Esophagus squamous epithelium (tissue), 5 donors: ENCODE measurements at places on chromosomes 7 and 10. TPM values are rescaled to one million over a fixed set of nuclear protein-coding genes. Genes with fewer than 3 reads are reported as not detected.

GRCh38 chr7:130351791-130352090, 7.1 kb downstream of the CPA5 start:
- H3K4me1 ChIP-seq, result peaks cover 11% of the 10 kb centered on the region
- DNase-seq, result no peak
- no peaks in the 10 kb centered on the region for H3K36me3 ChIP-seq
- no peaks in the 10 kb centered on the region for H3K27me3 ChIP-seq
- H3K4me3 ChIP-seq, result no peak overlapping the region

- H3K4me3 ChIP-seq, result no peak overlapping the region
- no peak for DNase-seq
- no peaks in the 10 kb centered on the region for H3K36me3 ChIP-seq
- H3K27me3 ChIP-seq, result no peaks in the 10 kb centered on the region
- H3K4me1 ChIP-seq, result peaks cover 88% of the 10 kb centered on the region
Observed at GRCh38 chr10:34766811-34767494, 48.1 kb downstream of the PARD3 start.

The LIPM gene
- total RNA-seq, result not detected

DNA sequence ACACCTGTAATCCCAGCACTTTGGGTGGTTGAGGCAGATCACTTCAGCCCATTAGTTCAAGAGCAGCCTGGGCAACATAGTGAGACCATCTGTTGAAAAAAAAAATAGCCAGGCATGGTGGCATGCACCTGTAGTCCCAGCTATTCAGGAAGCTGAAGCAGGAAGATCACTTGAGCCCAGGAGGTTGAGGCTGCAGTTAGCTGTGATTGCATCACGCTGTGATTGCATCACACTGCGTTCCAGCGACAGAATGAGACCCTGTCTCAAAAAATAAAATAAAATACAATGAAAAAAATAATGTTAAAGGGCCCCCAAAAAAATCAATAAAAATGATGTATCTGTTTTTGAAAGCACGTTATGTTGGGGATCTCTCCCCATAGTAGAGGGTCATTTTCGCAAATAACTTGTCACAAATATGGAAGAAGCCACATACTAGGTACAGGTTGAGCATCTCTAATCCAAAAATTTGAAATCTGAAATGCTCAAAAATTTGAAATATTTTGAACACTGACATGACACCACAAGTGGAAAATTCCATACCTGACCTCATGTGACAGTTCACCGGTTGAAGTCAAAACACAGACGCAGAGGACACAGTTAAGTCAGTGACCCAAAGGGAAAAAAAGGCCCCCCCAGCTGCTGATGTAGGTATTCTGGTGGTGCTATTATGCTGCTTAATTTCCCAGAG, 9.5 kb downstream of the CISD1 start:
- H3K27me3 ChIP-seq, result no peaks in the 10 kb centered on the region
- no peak for DNase-seq
- peaks cover 60% of the 10 kb centered on the region for H3K4me1 ChIP-seq

GRCh38 chr7:17371671-17372524, 73.4 kb downstream of the AHR start:
- no peak overlapping the region for H3K4me3 ChIP-seq
- H3K27ac ChIP-seq, result peak overlapping the region; percentile 71
- peaks cover 32% of the 10 kb centered on the region for H3K4me1 ChIP-seq
- H3K36me3 ChIP-seq, result no peaks in the 10 kb centered on the region
- no peak for DNase-seq

DNA sequence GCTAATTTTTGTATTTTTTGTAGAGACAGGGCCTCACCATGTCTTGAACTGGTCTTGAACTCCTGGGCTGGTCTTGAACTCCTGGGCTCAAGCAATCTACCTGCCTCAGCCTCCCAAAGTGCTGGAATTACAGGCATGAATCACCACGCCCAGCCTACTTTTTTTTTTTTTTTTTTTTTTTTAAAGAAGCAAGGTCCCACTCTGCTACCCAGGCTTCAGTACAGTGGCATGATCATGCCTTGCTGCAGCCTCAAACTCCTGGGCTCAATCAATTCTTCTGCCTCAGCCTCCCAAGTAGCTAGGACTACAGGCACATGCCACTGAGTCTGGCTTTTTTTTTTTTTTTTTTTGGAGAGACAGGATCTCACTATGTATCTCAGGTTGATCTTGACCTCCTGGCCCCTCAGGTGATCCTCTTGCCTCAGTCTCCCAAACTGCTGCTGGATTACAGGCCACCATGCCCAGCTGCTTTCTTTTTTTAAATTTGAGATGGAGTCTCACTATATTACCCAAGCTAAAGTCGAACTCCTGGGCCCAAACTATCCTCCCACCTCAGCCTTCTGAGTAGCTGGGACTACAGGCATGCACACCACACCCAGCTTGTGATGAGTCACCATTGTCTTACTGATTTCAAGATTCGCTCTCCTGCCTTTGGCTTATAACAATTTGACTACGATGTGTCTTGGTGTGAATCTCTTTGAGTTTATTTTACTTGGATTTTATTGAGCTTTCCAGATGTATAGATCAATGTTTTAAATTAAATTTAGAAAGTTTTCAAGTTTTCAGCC, 9.0 kb downstream of the RPEL1 start:
- no peaks in the 10 kb centered on the region for H3K27me3 ChIP-seq
- DNase-seq, result no peak
- no peaks in the 10 kb centered on the region for H3K36me3 ChIP-seq

The POLL gene
- total RNA-seq, result 10.5 TPM

The KCNIP2 gene
- 1.2 TPM for total RNA-seq

- DNase-seq, result no peak
- H3K27ac ChIP-seq, result no peak overlapping the region
- no peaks in the 10 kb centered on the region for H3K27me3 ChIP-seq
- no peak overlapping the region for H3K4me3 ChIP-seq
- no peaks in the 10 kb centered on the region for H3K4me1 ChIP-seq
- peaks cover 5% of the 10 kb centered on the region for H3K36me3 ChIP-seq
Observed at GRCh38 chr10:35523670-35524225, 81.4 kb upstream of the GJD4 start.

- DNase-seq, result no peak
- H3K4me3 ChIP-seq, result no peak overlapping the region
- no peaks in the 10 kb centered on the region for H3K27me3 ChIP-seq
- H3K4me1 ChIP-seq, result no peaks in the 10 kb centered on the region
- H3K36me3 ChIP-seq, result peaks cover 18% of the 10 kb centered on the region
Observed at GRCh38 chr10:122233857-122234348, 37.2 kb upstream of the BTBD16 start.

DNA sequence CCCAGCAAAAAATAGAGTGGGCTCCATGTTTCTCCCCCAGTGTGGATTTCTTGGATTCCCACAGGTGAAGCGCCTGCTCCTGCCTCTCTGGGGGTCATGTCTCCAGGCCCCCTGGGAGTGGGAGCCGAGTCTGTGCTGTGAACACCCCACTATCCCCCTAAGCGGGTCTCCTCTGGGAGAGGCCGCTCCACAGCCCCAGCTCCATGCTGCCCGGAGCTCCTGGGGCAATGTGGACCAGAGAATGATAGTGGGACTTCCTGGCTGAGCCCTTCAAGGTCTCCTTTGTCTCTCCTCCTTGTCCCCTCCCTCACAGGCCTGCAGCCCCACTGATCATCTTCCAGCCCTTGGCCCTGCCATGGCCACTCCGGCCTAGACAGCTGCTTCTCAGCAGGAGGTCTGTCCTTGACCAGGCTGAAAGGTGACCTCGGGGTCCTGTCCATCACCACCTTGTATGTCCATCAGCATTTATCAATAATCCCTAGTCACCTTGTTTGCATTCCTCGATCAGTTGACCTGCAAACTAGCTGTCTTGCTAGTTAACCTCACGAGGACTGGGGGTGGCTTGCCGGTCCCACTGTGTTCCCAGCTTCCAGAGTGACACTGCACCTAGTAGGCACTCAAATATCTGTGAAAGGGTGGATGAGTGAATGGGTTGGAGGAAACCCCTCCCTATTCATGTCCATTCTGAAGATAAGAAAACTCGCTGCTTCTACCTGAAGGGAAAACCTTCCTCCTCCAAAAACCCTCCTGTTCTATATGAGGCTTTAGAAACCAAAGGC, 776 bp upstream of the CALML3 start:
- no peaks in the 10 kb centered on the region for H3K27me3 ChIP-seq
- H3K27ac ChIP-seq, result peak overlapping the region; percentile 92
- no peak for DNase-seq

- H3K4me3 ChIP-seq, result no peak overlapping the region
- no peaks in the 10 kb centered on the region for H3K36me3 ChIP-seq
- no peak for DNase-seq
- no peak overlapping the region for H3K27ac ChIP-seq
- H3K27me3 ChIP-seq, result no peaks in the 10 kb centered on the region
Observed at GRCh38 chr7:25565949-25566348, 337.7 kb upstream of the NPVF start.

GRCh38 chr7:9876053-9876452, 1097.6 kb upstream of the PHF14 start:
- H3K36me3 ChIP-seq, result no peaks in the 10 kb centered on the region
- H3K4me3 ChIP-seq, result no peak overlapping the region
- H3K27ac ChIP-seq, result no peak overlapping the region
- DNase-seq, result no peak
- H3K27me3 ChIP-seq, result no peaks in the 10 kb centered on the region

The CYP3A7 gene
- total RNA-seq, result not detected

DNA sequence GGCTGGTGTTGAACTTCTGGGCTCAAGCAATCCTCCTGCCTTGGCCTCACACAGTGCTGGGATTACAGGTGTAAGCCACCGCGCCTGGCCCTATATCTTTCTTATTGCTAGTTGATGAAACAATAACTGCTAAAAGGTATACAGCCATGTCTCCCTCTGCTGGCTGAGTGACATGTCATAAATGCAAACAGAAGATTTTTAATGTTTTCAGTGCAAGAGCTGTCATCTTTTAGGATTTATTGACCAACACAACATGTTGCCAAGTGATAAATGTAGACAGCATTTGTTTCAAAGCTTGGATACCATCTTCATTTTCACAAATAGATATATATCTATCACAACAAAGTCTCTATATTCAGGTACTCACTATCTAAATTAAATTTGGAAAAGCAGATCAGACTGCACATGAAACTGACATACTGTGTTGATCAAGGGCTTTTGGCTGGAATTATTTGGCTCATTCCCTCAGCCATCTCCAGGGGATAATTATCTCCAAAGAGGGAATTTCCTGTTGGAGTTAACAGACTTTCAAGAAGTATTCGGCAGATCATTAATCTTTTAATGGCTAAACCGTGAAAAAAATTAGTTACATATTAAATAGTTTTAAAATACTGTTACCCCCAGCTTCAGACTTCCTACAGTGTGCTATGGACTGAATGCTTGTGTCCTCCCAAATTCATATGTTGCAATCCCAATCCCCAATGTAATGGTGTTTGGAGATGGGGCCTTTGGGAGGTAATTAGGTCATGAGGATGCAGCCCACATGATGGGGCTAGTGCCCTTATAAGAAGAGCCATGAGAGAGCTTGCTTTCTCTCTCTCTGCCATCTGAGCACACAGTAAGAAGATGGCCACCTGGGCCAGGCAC, 41.3 kb upstream of the SRPK2 start:
- H3K27me3 ChIP-seq, result no peaks in the 10 kb centered on the region
- H3K4me1 ChIP-seq, result no peaks in the 10 kb centered on the region
- no peaks in the 10 kb centered on the region for H3K36me3 ChIP-seq

DNA sequence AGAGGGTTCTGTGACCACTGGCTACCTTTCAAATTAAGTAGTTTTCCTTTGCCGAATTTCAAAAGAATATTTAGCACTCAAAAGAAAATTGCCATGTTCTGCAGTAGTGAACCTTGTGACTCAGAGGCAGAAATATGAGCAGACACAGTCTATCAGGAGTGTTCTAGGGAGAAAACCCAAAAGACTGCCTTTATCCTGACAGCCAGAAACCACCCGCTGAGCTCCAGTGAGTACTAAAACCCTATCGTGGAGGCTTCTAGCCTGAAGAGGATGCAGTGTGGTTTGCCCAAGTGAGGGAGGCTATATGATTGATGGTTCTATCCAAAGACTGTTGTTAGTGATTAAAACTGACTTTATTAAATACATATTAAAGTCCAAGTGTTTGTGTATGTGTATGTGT, 21.9 kb downstream of the CHRM2 start:
- no peak overlapping the region for H3K4me3 ChIP-seq
- H3K4me1 ChIP-seq, result no peaks in the 10 kb centered on the region

GRCh38 chr7:135273581-135273980, 39.9 kb downstream of the STRA8 start:
- H3K4me3 ChIP-seq, result no peak overlapping the region
- DNase-seq, result no peak
- H3K27ac ChIP-seq, result no peak overlapping the region
- no peaks in the 10 kb centered on the region for H3K36me3 ChIP-seq
- no peaks in the 10 kb centered on the region for H3K27me3 ChIP-seq

GRCh38 chr10:124728830-124729661, 15.1 kb downstream of the FAM53B start:
- no peaks in the 10 kb centered on the region for H3K27me3 ChIP-seq
- DNase-seq, result no peak
- H3K27ac ChIP-seq, result peak overlapping the region; percentile 82
- no peaks in the 10 kb centered on the region for H3K36me3 ChIP-seq
- no peak overlapping the region for H3K4me3 ChIP-seq

GRCh38 chr7:93926800-93927199, 5.3 kb downstream of the GNG11 start:
- DNase-seq, result no peak
- H3K4me3 ChIP-seq, result no peak overlapping the region
- H3K36me3 ChIP-seq, result no peaks in the 10 kb centered on the region
- no peak overlapping the region for H3K27ac ChIP-seq
- peaks cover 12% of the 10 kb centered on the region for H3K4me1 ChIP-seq

- H3K27me3 ChIP-seq, result no peaks in the 10 kb centered on the region
- no peak overlapping the region for H3K27ac ChIP-seq
- H3K4me1 ChIP-seq, result no peaks in the 10 kb centered on the region
- DNase-seq, result no peak
- H3K36me3 ChIP-seq, result no peaks in the 10 kb centered on the region
Observed at GRCh38 chr10:93615576-93616235, 3.4 kb downstream of the PDE6C start.

The TRIM56 gene
- total RNA-seq, result 12.3 TPM

GRCh38 chr10:18229826-18230225, 89.6 kb downstream of the CACNB2 start:
- H3K4me1 ChIP-seq, result no peaks in the 10 kb centered on the region
- no peak overlapping the region for H3K4me3 ChIP-seq
- no peaks in the 10 kb centered on the region for H3K27me3 ChIP-seq
- H3K36me3 ChIP-seq, result no peaks in the 10 kb centered on the region
- DNase-seq, result no peak
- H3K27ac ChIP-seq, result no peak overlapping the region

GRCh38 chr10:74433993-74434392, 283.0 kb downstream of the ADK start:
- no peaks in the 10 kb centered on the region for H3K4me1 ChIP-seq
- H3K36me3 ChIP-seq, result no peaks in the 10 kb centered on the region
- no peak overlapping the region for H3K27ac ChIP-seq
- no peak overlapping the region for H3K4me3 ChIP-seq
- no peak for DNase-seq

The CPEB3 gene
- total RNA-seq, result 5.5 TPM

GRCh38 chr10:51047857-51048256, 26.4 kb upstream of the PRKG1 start:
- H3K4me1 ChIP-seq, result no peaks in the 10 kb centered on the region
- no peak overlapping the region for H3K4me3 ChIP-seq
- H3K27me3 ChIP-seq, result no peaks in the 10 kb centered on the region
- DNase-seq, result no peak
- no peak overlapping the region for H3K27ac ChIP-seq

The HYAL4 gene
- total RNA-seq, result 3.0 TPM
